ENCODE measurements at places on chromosomes 6 and 20. TPM values are rescaled to one million over a fixed set of nuclear protein-coding genes. Genes with fewer than 3 reads are reported as not detected.
A peak's percentile ranks its signal among the peaks of the same experiment; 100 is the strongest.

GRCh38 chr6:132401618-132402285 is 477 bp upstream of the MOXD1 start:
- no peak for DNase-seq

DNA sequence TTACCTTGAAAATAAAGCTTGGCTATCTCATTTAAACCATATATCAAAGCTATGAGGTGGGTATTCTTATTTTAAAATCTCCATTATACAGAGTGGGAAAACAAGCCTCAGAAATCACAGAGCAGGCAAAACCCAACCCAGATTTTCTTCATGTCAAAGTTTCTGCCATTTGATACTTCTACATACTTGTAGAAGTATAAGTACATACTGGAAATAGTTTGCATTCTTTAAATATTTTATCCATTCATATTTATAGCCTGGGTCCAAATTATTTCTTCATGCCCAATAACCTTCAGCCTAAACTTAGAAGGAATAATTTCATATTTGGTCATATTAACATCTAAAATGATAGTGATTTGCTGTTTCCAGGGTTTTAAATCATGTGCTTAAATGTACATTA is 61.8 kb downstream of the MLIP start:
- no peak for DNase-seq

- DNase-seq, result peak; percentile 50
Measured at GRCh38 chr6:81751388-81752083, 945 bp downstream of the TENT5A start.

The JPH2 gene
- 0.07 TPM for total RNA-seq

The PPARD gene
- 19.2 TPM for total RNA-seq

- DNase-seq, result no peak
Measured at GRCh38 chr6:7630792-7631191, 40.8 kb downstream of the SNRNP48 start.

Measured in activated CD4-positive, alpha-beta T cell treated with anti-CD3 and anti-CD28 coated beads for 36 hours (primary cell).